Activated CD8-positive, alpha-beta memory T cell treated with anti-CD3 and anti-CD28 coated beads, Interleukin-2, amount 10 ng/mL, durations not matched to agents 7 days and 5 days (primary cell): ENCODE measurements at places on chromosomes 1 and 21.

GRCh38 chr1:163813251-163813650 lies 491.5 kb downstream of the NUF2 start:
- no peak for DNase-seq

DNA sequence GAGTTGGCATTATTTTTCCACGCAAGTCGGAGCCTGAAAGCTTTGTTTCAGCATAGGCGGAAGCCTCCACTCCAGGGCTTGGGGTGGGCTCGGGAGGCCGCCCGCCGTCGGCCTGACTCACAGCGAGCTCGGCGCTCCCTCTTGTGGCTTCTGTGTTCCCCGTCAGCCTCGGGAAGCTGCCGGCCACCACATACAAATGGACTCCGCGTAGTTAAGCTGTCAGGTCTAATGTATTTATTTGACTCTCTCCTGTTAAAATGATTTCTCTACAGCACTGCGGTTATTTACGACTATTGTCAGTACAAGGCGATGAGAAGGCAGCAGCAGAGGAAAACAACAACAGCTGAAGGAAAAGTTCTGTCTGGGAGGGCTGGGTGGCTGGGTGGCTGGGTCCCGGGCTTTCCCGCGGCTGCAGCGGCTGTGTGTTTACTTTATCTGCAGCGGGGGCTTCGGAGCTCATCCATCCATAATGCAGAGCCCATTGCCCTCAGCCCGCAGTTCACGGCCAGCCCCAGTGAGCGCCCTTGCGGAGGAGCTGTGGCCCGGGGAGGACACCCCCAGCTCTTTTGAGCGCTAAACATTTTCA lies 375.7 kb upstream of the CAMK1G start:
- DNase-seq, result no peak

DNA sequence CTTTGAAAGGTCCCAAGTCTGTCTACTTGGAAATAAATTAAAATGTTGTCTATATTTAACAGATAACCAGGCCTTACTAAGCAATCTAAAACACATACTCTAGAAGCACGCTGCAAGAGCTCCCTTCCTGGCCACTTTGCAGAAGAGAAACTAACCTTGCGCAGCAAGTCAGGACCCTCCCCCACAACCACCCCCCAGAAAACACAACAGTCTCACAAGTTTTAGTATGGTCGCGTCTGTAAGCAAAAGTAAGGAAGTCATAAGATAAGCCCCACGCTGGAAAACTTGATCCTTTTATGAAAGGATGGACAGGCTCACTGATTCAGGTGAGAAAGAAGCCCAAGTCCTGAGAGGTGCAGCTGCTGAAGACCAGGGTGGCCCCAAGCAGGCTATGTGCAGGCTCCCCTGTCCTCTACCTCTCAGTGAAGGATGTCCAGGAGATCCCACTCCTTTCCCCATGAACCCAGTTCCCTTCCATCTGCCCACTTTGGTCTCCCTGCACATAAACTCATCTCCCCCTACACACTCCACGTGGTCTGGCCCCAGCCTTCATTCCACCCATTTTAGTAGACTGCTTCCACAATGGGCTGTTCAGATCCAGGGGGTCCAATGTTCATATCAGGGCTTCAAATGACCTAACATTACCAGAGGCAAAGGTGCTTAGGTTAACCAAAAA lies 23.8 kb downstream of the HIVEP3 start:
- no peak for DNase-seq

DNA sequence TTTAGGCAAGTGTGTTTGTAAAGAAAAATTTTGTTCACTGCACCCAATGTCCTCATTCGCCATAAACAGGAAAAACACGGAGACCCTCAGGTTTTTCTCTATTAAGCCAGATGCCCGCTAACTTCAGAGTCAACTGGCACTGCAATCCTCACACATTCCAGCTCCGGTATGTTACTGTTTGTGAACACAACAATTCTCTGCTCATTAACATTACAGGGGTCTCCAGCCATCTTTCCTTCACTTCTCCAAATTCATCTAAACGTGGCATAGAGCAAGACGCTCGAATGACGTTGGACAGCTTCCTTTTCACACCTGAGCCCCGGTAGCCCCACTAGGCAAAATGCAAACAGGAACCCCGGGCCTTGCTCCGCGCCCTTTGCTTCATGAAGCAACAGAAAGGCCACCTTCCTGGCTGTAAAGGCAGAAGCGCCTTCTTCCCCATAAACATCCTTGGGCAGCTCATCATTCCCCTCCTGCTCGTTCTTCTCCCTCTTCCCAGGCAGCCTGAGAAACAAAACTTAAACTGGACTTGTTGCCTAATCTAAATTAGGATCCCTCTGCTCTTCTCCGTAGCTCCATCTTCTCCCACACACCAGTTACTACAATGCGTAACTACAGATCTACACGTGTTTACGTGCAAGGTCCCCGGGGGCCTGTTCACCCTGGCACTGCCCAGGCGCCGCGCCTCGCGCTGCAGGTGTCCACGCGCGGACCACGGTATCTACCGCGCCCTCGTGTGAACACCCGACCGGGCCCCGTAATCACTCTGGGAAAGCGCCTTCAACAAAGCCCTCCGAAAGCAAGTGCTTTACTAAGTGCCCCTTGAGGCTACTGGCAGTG lies 1.2 kb downstream of the LBR start:
- DNase-seq, result peak; percentile 65
